Liver (tissue), 10 donors: ENCODE measurements at places on chromosomes 3 and 15. TPM values are rescaled to one million over a fixed set of nuclear protein-coding genes. Genes with fewer than 3 reads are reported as not detected.

TP63 gene
- not detected for polyA plus RNA-seq

ZNF592 gene
- polyA plus RNA-seq = 6.6 TPM

DPPA4 gene
- polyA plus RNA-seq = 0.12 TPM

GNAT1 gene
- not detected for polyA plus RNA-seq

EFCC1 gene
- polyA plus RNA-seq = 0.33 TPM

MUSTN1 gene
- 1.8 TPM for polyA plus RNA-seq

CP gene
- 1,294 TPM for polyA plus RNA-seq

MYD88 gene
- 51.1 TPM for polyA plus RNA-seq

TM4SF1 gene
- polyA plus RNA-seq = 28.8 TPM

- DNase-seq = no peak
Observed at GRCh38 chr15:29887721-29888120, 65.5 kb upstream of the TJP1 start.

- DNase-seq = no peak
Observed at GRCh38 chr15:62858343-62858742, 184.2 kb upstream of the TPM1 start.

- DNase-seq = no peak
Observed at GRCh38 chr3:187080799-187081450, 58.4 kb downstream of the RPL39L start.

DNA sequence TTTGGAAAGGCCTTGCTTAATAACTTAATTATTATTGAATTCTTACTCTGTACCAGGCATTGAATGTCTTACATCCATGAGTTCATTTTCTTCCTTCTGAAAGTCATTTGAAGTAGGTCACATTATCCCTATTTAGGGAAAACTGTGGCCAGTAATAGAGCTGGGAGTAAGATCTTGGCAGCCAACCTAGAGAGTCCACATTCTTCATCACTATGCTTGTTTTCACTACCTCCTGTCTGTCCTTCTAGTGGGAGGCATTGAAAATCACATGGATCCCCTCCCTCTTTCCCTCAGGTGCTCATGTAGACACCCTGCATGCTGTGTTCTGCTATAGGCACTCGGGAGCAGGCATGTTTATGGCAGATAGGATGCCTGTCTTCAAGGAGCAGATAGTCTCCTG is 154.9 kb downstream of the EBLN2 start:
- no peak for DNase-seq

- DNase-seq = no peak
Observed at GRCh38 chr15:66587020-66587419, 21.2 kb upstream of the LCTL start.

- no peak for DNase-seq
Observed at GRCh38 chr3:25354071-25354470, 74.0 kb upstream of the RARB start.

DNA sequence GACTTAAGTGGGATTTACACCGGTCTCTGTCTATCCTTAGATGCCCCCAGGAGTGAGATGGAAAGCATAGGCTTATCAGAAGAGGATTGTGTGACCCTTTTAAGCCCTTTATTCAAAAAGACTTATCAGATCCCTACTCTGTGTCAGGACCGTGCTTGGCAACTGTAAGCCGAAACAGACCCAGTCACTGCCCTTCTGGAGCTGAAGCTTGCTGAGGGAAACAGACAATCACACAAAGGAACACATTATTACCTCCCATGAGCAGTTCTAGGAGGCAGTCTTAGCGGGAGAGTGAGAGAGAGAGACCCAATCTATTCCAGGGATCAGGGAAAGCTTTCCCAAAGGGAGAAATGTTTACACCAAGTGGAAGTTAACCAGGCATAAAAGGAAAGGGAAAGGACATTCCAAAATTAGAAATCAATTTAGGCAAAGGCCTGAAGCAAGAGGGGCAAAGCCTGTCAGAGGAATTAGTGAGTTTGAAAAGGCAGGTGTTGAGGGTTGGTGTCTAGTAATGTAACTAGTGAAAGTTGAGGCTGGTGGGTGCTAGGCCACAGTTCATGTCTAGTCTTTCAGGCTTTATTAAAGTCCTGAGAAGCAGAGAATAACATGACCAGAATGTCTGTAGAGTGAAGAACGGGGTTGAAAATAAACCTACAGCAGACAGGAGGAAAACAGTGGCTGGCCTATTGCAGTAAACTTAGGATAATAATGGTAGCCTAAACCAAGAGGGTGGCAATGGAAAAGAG is 86.7 kb downstream of the THBS1 start:
- DNase-seq = no peak

- no peak for DNase-seq
Observed at GRCh38 chr15:67228286-67228685, 26.2 kb downstream of the AAGAB start.

DNA sequence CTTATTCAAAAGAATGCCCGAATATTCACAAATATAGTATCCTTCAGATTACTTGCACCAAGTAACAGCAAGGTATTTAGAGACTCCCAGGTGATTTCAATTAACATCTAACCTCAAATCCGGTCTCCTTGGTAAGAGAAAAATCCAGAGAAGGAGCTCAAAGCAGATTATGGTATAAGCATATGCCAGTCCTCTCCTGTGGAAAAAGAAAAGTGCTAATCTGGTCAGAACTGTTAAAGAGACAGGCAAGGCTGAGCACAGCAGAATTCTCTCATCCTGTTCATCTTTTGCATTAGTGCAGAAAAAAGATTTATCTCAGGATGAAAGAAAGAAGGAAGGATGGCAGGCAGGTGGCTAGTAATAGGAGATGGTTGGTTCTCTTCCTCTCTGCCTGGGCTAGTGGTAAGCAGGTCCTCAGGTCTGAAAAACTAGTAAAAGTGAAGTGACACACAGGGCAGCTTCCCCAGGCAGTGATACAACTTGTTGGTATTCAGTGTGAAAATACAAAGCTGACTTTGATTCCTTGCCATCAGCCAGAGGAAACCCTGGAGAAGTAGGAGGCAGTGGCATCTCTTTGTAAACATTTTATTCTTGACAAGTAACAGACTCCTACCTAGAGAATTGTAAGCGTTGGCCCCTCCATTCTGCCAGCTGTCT is 14.2 kb downstream of the ATXN7 start:
- no peak for DNase-seq

DNA sequence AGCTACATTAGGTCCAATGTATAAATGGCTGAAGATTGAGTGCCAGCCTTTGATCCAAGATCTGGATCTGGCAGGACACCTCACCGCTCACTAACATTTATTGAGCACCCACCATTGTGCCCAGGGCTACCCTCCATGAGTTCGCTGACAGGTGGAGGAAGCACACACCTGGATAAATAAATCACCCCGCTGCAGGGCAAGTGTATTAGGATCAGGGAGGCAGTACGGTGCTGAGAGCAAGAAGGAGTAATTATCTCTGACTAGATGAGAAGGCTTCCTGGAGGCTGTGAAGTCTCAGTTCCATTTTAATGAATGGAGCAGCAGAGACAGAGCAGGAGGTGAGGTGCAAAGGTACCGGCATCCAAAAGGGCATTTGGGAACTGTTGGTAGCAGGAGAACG is 104.1 kb downstream of the LIPC start:
- no peak for DNase-seq

GRCh38 chr3:161349529-161350312 is 21.6 kb downstream of the SPTSSB start:
- DNase-seq = no peak

- no peak for DNase-seq
Observed at GRCh38 chr3:105449414-105449813, 82.7 kb downstream of the ALCAM start.
